Kidney (tissue), 22 donors: ENCODE measurements at places on chromosomes 13 and 19. TPM values are rescaled to one million over a fixed set of nuclear protein-coding genes. Genes with fewer than 3 reads are reported as not detected.

The TSEN34 gene
- 33.8 TPM for total RNA-seq

The FGF22 gene
- 0.19 TPM for total RNA-seq

The CEACAM8 gene
- not detected for total RNA-seq

The MBD3L3 gene
- not detected for total RNA-seq

The DOHH gene
- total RNA-seq: 12.2 TPM

The LCP1 gene
- total RNA-seq: 73.5 TPM

The SIAH3 gene
- total RNA-seq: 0.03 TPM

The CLDN10 gene
- total RNA-seq: 144 TPM

The CEACAM4 gene
- 4.7 TPM for total RNA-seq

The KLF16 gene
- 22.2 TPM for total RNA-seq

The RASAL3 gene
- total RNA-seq: 12.1 TPM

The IGSF23 gene
- not detected for total RNA-seq

The KLK15 gene
- total RNA-seq: not detected

The CEACAM7 gene
- 0.16 TPM for total RNA-seq

The DACH1 gene
- total RNA-seq: 10.4 TPM

The ZSCAN4 gene
- not detected for total RNA-seq

The TMEM238 gene
- 24.3 TPM for total RNA-seq

The ZNF763 gene
- 9.8 TPM for total RNA-seq

The SULT2B1 gene
- total RNA-seq: 2.3 TPM

The PROZ gene
- total RNA-seq: not detected

The LGALS14 gene
- total RNA-seq: not detected

The NKG7 gene
- 7.9 TPM for total RNA-seq

The SLC17A7 gene
- 1.4 TPM for total RNA-seq

The CATSPERD gene
- not detected for total RNA-seq

The OR4F17 gene
- 0.35 TPM for total RNA-seq

The SMIM17 gene
- 0.47 TPM for total RNA-seq
